Urinary bladder (tissue), 4 donors: ENCODE measurements at places on chromosomes 3 and 15.

DNA sequence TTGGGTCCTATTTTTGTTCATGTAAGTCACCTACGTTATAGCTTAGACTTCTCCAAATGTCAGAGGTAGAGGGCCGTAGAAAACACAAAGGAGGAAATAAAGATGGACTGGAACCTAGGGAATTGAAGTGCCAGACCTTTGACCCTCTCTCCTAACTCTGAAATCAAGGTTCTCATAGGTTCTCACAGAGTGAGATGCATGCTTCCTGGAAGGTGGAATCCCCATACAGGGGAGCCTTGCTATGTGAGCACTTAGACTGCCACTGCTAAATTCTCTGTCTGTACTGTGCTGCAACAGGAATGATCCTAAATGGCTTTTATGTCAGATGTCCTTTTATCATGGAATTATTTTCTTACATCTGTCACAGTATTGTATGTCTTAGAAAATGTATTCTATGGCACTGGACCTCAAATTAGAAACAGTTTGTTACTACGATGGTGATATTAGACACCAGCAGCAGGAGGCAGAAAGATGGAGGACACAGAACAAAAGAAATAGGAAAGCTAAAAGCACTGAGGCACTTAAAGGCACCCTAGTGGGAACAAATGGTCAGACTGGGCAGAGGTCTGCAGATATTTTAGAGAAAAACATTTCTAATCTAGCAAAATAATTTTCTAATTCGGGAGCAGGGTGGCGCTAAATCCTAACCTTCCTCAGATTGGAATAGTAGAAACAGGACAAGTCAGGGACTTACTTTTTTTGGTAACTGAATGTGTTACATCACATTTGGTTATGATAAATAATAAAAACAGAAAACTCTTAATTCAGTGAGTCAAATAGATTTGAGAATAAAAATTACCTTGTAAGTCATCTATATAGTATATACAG is 60.2 kb upstream of the CDAN1 start:
- no peak for DNase-seq

GRCh38 chr3:31974964-31975363 is 6.1 kb downstream of the OSBPL10 start:
- DNase-seq, result no peak

GRCh38 chr3:134427400-134428111 is 53.3 kb upstream of the AMOTL2 start:
- DNase-seq, result no peak

DNA sequence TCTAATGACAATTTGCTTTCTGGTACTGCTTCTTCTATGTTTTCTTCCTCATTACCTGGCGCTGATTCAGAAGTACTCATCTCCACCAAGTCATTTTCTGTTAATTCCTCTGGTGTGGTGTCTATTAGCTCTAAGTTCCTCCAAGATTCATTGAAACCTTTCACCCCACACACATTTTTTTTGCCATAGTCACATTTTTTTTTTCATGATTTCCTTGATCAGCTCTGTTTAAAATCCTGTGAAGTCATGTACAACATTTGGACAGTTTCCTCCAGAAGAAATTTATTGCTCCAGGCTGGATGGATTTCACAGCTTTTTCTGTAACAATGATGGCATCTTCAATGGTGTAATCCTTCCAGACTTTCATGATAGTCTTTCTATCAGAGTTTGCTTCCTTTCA is 243.2 kb upstream of the VEPH1 start:
- no peak for DNase-seq

DNA sequence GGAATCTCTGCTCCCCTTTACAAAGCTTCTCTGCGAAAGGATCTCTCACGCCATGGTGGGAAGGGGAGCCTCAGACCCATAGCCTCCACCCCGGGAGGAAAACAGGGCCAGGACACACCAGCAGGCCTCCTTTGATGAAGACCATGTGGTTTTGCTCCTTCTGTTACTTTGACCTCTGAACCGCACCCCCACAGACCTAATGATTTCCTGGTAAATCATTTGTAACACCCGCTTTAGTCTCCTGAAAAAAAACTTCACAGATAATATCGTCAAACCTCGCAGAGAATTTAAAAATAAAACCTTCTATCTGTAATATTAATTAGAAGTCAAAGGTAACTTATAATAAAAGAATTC is 18.3 kb downstream of the CPN2 start:
- DNase-seq, result no peak

DNA sequence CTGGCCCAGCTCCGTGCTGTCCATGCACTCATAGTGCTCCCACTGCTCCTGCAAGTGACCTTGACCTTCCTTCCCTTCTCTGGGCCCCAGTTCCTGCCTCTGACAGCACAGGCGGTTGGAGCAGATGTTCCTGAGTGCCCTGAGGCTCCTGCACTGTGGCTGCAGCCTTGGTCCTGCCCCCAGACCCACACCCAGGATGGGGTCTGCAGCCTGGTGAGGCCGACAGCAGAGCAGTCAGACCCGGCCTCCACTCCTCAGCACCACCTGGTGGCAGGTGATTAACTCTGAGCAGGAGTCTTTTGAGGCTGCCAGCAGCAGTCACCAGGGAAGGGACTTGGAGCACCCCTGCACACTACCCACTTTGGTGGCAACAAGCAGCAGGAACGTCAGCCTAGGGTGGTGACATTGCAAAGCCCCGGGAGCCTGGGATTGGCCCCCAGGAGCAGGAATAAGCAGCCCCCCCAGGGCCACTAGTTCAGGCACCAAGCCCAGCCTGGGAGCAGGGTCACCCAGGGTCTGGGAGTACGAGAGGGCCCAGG is 64.6 kb downstream of the CYP11A1 start:
- DNase-seq, result no peak

DNA sequence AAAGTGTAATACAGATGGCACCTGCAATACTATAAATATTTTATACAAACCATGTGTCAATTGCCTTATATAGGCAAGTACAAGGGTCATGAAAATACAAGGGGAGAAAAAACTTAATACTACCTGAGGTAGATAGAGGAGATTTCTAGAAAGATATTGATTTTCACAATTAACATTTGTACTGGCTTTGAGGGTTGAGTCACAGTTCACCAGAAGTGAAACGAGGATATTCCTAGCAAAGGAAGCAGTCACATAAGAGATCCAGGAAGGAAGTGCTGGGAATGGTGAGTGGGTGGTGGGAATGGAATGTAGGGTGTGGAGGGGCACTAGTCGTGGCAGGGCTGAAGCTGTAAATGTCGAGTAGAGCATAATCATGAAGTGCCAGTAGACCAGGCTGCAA is 108.7 kb downstream of the P2RY1 start:
- DNase-seq, result no peak

GRCh38 chr3:52291508-52292181 is 4.0 kb downstream of the GLYCTK start:
- DNase-seq, result no peak

DNA sequence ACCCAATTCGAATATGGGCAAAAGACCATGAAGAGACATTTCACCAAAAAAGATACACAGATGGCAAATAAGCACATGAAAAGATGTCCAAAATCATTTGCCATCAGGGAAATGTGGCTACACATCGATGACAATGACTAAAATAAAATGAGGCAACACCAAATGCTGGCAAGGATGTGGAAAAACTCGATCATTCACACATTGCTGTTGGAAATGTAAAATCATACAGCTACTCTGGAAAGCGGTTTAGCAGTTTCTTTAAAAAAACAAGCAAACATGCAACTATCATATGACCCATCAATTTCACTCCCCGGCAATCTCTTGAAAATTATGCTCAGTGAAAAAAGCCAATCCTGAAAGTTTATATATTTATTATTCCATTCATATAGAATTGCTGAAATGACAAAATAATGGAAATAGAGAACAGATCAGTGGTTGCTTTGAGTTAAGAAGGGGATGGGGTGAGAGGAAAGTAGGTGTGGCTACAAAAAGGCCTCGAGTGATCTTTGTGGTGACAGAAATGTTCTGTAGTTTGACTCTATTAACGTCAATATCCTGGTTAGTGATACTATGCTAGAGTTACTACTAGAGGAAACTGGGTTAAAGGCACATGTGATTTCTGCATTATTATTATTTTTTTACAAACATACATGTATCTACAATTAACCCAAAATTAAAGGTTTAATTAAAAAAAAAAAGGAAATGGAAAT is 45.0 kb downstream of the DLG1 start:
- DNase-seq, result no peak

- DNase-seq, result no peak
Measured at GRCh38 chr15:78312536-78312935, 13.1 kb upstream of the SKIC8 start.

GRCh38 chr3:148828136-148828690 is 602 bp downstream of the CPB1 start:
- DNase-seq, result no peak

- DNase-seq, result no peak
Measured at GRCh38 chr3:41893977-41894376, 67.9 kb downstream of the ULK4 start.

DNA sequence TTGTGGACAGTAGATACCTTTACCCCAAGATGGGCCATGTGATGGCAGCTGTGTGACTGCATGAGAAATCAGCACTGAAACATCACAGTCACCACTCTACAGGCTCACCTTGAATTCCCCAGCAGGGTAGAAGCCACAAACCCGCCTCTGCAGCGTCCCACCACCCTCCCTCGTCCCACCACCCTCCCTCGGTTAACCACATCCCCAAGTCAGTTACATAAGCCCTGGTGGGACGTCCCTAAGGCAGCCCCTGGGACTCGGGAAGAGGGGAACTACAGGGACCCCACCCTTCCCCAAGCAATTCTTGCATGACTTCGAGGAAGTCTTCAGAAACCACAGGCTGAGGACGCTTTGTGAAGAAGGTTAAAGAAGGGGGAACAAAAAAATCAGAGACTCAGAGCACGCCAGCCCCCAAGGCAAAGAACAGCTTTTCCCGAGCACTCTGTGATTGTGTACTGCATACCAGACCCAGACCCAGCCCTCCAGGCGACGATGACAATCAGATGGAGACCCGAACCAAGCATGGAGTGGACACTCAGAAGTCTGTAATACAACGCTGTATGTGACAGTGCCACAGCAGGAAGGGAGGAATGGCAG is 60.5 kb downstream of the SH3BP5 start:
- DNase-seq, result no peak

DNA sequence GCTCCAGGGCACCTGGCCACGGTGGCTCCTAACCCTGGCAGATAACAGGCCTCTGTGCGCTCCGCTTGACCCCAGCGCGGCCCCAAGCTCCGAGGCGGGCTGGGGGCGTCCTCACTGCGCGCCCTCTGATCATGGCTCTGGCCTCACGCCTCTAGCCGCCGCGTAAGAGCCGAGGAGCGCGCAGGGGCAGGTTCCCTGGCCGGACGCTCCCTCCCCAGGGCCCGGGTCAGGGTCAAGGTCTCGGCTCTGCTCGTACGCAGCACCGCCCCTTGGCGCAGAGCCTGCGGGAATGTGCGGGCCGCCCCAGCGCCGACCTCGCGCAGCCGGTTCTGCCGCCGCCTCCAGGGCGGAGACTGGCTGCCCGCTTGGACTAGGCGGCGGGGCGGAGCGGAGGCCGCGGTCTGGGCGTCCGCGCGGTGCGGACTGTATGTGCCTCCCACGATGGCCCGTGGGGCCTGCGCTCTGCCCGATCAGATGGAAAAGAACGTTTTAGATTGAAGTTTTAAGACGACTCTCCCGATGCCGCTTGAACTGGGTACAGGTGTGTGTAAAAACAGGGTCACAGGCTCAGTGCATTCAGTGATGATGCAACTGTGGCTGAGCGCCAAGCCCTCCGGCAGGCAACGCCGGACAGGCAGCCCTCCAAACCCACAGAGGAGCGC is 40.8 kb downstream of the CHST14 start:
- DNase-seq, result no peak

- no peak for DNase-seq
Measured at GRCh38 chr3:69511361-69511760, 125.5 kb upstream of the FRMD4B start.

DNA sequence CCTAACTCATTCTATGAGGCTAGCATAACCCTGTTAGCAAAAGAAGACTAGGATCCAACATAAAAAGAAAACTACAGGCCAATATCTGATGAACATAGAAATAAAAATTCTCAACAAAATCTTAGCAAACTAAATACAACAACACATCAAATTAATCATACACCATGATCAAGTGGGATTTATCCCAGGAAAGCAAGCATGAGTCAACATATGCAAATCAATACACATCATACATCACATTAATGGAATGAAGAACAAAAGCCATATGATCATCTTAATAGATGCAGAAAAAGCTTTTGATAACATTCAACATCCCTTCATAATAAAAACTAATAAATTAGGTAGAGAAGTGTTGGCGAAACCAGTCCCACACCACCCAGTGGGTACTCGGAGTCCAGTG is 136.1 kb upstream of the MME start:
- DNase-seq, result no peak

- DNase-seq, result no peak
Measured at GRCh38 chr3:141392897-141393734, 24.8 kb downstream of the ZBTB38 start.

GRCh38 chr3:9183811-9184460 is 65.5 kb downstream of the SRGAP3 start:
- no peak for DNase-seq

- no peak for DNase-seq
Measured at GRCh38 chr3:15690230-15690629, 88.7 kb downstream of the BTD start.

DNA sequence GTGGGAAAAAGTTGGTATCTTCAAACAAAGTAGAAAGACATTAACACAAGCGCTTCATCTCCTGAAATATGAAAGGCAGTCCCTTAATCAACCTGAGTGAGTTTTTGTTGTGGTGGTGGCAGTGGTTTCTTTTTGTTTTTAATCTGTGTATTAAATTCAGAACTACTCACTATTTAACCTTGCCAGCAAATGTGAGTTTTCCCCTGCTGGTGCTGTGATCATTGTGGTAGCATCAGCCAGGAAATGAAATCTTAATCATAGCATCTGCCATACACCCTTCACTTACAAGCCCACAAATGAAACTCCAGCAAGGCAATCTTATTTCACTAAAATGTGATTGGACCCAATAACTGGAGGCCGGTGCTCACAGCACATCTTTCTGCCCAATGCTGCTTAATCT is 229.7 kb downstream of the SHOX2 start:
- no peak for DNase-seq

DNA sequence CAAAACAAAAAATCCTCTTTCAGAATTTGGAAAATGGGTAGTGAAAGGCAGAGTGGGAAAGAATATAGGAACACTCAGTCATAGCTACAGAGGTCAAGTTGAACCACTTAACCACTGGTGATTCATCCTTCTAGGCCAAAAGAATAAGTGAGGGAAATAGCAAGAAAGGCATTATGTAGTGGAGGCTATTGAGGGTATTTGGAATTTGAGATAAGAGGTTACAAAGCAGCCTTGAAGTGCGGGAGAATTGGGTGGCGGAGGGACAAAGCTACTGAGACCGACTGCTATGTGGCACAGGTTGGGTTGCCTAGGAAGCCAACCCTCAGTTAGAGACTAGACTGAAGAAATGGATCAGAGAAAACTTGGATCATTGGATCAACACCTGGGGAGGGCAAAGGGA is 109.5 kb downstream of the SYNPR start:
- DNase-seq, result no peak
